Activated naive CD4-positive, alpha-beta T cell (primary cell): ENCODE measurements at places on chromosomes 6 and 20.

GRCh38 chr6:67689329-67689728 lies 945.8 kb upstream of the ADGRB3 start:
- DNase-seq: no peak

GRCh38 chr6:119844387-119844786 lies 494.8 kb upstream of the MAN1A1 start:
- DNase-seq: no peak

DNA sequence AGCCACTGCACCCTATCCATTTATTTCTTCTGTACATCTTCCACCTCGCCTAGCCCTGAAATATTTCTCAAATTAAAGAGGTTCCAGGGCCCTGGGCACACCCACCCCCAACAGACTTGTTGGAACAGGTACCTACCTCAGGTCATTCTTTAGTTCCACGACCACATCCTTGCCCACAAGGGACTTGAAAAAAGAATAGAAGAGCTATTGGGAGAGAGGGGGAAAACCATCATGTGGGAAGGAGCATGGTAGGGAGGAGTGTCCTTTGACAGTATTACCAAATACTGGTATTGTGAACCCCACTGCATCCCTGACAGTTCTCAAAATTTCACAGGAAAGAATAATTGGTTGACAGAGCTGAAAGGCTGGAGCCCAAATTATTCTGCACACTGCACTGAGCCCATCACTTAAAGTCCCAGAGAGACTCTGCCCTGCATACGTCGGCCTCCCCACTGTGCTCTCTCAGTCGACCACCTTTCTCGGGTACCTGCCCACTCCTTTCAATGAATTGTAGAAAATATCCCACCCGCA lies 762 bp downstream of the LSM2 start:
- DNase-seq: no peak

- DNase-seq: no peak
These were observed 83.4 kb downstream of the MAP7 start for GRCh38 chr6:136466777-136467176.

DNA sequence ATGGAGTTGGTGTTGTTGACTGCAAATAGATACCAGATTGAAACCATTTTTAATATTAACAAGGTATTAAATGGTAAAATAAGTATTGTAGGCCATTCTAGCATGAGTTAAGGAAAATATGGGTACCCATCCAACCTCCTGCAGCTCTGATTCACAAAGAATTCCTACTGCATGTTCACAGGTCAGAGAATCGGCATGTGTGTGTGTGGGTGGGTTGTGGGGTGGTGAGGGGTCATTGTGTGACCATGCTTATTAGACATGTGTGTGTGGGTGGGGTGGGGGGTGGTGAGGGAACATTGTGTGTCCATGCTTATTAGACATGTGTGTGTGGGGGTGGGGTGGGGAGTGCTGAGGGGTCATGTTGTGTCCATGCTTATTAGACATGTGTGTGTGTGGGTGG lies 3.2 kb downstream of the IYD start:
- DNase-seq: no peak

DNA sequence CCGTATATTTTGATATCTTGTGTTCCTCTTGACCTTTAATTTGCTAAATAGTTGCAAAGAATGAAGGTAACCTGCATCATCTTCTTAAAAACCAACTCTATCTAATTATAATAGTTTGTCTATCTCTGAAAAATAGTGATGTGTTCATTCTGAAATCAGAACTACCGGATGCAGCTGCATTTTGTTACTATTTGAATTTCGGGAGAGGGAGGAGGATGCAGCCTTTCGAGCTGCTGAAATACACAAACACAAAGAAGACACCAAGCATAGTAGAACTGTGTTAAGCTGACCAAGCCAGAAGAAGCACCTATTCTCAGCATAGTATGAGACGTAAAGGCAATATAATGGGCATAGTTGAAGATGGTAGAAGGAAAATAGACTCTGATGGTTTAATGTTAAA lies 33.1 kb downstream of the PTPN1 start:
- no peak for DNase-seq

GRCh38 chr20:32894026-32894483 lies 35.3 kb downstream of the EFCAB8 start:
- DNase-seq: no peak

- DNase-seq: no peak
These were observed 173.6 kb downstream of the ANKRD60 start for GRCh38 chr20:58054780-58055373.

DNA sequence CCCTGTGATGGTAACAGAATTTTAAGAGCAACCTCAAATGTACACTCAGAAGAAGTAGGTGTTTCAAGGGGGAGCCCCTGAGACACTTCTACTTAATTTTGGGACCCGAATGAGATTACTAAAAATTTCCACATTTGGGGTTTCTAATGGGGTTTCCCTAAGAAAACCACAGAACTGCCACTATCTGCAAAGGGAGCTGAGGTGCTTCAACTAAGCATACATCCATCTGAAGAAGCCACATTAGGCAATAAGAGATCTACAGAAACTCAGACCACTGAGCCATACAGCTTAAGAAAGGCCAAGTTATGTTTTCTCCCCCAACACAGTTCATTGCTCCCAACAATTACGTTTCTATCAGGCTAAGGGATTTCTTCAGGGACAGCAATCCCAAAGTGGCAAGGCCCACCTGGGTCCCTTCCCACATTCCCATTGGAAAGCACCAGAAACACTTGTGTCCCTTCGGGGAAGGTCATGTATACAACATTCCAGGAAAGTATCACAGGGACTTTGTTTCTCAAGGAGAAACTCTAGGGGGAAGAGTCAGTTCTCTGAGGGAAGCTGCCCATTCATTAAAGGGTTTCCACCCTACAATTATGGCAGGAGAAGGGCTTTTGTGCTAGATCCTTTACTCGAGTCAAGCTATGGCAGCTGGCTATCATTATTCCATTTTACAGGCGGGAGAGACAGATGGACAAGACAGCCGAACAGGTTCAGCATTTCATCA lies 5.0 kb downstream of the BCL2L1 start:
- no peak for DNase-seq

GRCh38 chr6:71045296-71045695 lies 88.4 kb upstream of the B3GAT2 start:
- DNase-seq: no peak

DNA sequence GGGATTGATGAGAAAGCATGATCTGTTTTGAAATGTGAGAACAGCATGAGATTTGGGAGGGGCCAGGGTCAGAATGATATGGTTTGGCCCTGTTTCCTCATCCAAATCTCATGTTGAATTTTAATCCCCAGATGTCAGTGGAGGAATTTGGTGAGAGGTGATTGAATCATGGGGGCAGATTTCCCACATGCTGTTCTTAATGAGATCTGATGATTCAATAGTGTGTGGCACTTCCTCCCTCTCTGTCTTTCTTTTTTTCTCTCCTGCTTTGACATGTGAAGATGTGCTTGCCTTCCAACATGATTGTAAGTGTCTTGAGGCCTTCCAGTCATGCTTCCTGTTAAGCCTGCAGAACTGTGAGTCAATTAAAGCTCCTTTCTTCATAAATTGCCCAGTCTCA lies 1060.3 kb upstream of the CITED2 start:
- no peak for DNase-seq

- DNase-seq: no peak
These were observed 33.7 kb upstream of the IYD start for GRCh38 chr6:150334790-150335783.

GRCh38 chr6:100465701-100466409 lies 1.1 kb upstream of the SIM1 start:
- DNase-seq: no peak
